ENCODE measurements at places on chromosomes 3 and 15. TPM values are rescaled to one million over a fixed set of nuclear protein-coding genes. Genes with fewer than 3 reads are reported as not detected.

DNA sequence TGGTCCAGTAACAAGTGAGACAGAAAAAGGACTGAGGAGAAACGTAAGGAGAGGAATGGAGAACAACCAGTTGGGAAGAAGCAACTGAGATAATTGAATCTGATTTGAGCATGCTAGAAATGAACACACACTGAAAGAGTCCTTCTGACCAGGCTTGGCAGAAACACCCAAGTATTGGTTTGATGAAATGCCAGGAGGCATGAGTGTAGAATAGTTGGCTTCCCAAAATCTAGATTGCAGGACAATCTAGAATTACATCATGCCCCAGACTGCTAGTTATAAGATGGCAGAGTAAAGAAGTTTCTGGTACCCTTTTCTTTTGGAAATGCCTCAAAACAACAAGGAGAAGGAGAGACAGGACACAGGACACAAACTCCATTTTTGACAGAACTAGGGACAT, 189.7 kb upstream of the STT3B start:
- DNase-seq: no peak

GRCh38 chr3:153285194-153285641, 123.2 kb downstream of the RAP2B start:
- no peak for DNase-seq

Gene ERICH6
- total RNA-seq: not detected

DNA sequence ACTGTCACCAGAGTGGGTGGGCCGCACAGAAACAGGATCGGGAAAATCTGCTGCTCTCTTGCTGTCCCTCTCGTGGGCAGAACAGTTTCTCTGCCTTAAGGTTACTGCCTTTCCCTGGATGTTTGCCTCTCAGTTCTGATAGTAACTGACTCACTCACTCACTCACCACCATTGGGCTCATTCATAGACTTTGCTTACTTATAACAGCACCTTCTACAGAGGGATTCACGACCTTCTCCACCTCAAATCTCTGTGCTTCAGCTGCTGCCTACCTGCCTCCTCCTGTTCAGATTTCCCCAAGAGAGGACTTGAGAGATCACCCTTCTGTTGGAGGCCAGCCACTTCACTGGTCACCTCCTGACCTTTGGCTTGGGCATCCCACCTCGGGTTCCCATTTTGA, 147.7 kb upstream of the ICE2 start:
- DNase-seq: no peak

Gene CEP19
- total RNA-seq: 1.9 TPM

DNA sequence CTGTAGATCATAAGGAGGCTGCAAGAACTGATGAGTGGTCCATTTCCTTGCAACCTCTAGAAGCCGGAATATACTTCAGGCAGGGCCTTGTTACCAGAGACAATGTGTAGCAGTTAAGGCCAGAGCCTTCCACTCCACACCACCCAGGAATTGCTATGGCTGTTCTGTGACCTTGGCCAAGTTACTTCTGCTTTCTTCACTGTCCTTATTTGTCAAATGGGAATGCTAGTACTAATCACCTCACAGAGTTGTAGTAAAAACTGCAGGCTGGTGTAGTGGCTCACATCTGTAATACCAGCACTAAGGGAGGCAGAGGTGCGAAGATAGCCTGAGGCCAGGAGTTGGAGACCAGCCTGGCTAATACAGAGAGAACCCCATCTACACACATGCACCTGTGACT, 28.7 kb upstream of the RPN1 start:
- no peak for DNase-seq

DNA sequence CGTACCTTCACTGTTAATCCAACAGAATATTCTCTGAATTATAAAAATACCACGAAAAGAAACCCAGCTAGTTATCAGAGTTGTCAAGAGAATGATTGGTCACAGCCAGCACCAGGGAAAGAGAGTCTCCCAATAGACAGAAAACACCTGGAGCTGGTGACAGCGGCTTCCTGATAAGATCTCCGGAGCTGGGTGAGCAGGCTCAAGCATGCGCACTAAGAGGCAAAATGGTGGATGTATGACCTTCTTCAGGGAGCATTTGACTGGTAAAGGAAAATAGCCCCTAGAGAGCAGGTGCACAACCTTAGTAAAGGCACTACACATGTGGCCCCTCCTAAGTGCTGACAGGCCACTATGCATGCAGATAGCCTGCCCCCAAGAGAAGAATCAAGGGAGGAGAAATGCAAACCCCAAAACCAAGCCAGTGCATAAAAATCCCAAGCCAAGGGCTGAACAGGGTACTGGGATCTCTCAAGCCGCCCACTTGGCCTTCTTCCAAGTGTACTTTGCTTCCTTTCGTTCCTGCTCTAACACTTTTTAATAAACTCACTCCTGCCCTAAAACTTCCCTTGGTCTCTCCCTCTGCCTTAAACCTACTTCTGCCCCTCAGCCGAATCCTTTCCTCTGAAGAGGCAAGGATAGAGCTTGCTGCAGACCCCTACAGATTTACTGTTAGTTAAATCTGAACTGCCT, 93.2 kb downstream of the UACA start:
- no peak for DNase-seq

Gene UBA7
- total RNA-seq: 23.1 TPM

Gene SAMMSON
- not detected for total RNA-seq

Gene VEPH1
- 0.41 TPM for total RNA-seq

Gene AGBL1
- total RNA-seq: not detected

DNA sequence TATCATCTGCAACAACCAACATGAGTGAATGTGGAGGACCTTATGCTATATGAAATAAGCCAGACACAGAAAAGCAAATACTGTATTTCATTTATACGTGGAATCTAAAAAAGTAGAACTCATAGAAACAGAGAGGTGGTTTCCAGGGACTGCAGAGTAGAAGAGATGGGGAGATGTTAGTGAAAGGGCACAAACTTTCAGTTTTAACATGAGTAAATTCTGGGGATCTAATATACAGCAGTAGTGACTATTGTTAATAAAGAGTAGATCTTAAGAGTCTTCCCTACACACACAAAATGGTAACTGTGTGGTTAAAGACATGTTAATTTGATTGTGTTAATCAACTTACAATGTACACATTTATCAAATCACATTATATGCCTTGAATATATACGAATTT, 20.9 kb upstream of the MELTF start:
- no peak for DNase-seq

Gene AP3B2
- 0.54 TPM for total RNA-seq

GRCh38 chr15:100385300-100386050, 43.7 kb upstream of the ADAMTS17 start:
- no peak for DNase-seq

DNA sequence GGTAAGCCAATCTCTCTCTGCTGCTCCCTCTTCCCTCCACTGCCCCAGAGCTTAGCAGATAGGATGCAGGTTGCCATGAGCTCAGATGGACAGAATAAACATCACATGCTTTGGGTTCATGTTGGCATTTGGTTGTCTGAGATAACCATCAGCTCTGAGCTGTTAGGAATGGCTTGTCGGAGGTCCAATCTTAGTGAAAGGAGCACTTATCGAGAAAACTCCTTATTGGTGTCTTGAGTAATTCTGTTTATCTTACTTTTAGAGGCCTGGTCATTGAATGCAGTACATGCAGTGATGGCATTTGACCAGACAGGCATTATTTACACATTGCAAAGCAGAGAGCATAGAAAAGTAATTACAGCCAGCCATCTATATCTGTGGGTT, 99.7 kb downstream of the CEMIP start:
- no peak for DNase-seq

DNA sequence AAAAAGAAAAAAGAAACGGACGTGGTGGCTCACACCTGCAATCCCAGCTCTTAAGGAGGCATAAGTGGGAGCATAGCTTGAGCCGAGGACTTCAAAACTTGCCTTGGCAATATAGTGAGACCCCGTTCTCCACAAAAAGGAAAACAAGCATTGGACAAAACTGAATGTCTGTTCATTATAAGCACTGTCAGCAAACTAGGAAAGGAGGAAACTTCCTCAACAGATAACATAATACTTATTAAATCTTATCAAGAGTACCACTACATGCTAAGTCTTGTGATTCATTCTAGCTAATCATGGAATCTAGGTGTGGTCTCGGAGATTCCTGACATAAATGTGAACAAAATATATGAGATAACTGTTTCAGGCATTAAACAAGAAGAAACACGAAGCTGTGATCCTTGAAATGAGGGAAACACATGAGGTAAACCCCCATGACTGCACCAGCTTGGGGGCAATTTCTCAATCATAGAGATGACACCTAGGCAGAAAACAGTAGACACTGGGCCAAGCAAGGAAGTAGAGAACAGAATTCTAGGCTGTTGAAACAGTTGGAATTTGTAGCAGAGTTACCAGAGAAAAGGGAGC, 33.3 kb downstream of the TRPM7 start:
- DNase-seq: no peak

Gene ANKRD63
- 0.92 TPM for total RNA-seq

DNA sequence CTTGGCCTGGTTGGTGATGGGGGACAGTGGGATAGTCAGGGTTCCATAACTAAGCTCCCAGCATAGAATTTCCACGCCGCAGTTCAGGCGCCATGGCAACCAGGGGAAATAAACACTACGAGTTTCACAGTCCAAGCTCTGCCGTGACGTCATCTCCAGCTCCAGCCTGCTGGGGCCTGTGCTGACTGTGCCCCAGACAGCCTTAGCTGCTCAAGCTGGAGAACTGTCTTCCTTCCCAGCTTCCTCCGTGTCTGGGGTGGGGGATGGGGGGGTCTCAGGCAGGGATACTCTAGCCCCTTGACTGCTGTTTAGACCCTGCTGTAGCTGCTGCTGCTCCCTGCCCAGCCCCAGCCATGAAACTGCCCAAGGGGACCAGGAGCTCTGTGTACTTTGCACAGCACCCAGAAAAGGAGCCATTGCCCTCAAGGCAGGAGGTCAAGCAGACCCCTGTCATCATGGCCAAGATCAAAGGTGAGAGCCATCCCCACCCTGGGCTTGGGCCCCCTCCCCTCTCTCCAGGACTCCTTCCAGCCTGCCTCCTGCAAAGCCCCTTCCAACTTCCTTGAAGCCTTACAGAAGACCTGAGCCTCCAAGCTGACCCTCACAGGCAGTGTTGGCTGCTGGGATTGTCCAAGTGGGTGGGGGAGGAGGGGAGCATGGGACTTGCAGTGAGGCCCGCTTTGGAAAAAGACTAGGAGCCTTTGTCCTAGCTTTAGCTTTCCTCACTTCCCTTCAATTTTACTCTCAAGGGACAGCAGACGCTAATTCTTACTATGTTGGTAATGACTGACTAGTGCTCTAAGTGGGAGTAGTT, 11.4 kb upstream of the CSPG4 start:
- DNase-seq: peak; percentile 94

Gene STRIT1
- total RNA-seq: 0.84 TPM

DNA sequence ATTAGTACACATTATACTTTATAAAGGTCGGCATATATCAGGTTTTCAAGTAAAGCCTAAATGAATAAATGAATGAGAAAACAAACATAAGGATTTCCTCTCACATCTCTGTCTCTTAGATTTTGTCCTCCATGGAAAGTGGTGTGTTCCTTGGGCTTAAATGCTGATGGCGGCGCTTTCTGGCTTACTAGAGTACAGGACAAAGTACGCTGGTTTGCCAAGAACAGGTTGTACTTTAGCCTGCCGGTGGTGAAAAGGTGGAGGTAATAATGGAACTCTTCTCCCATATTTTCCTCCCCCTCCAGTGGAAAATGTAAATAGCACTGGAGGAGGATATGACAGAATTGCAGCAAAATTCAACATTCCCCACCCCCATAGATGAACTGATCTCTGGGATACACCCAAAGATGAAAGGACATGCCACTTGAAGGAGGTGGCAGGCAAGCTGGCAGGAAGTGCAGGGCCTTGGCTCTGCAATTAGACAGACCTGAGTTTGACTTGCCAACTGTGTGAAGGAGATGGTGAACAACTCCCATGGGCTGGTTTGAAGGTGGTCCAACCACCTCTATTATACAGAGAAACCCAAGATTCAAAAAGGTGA, 29.3 kb downstream of the CEP152 start:
- no peak for DNase-seq

- no peak for DNase-seq
These were observed 50.4 kb upstream of the PCSK6 start for GRCh38 chr15:101539930-101540329.

DNA sequence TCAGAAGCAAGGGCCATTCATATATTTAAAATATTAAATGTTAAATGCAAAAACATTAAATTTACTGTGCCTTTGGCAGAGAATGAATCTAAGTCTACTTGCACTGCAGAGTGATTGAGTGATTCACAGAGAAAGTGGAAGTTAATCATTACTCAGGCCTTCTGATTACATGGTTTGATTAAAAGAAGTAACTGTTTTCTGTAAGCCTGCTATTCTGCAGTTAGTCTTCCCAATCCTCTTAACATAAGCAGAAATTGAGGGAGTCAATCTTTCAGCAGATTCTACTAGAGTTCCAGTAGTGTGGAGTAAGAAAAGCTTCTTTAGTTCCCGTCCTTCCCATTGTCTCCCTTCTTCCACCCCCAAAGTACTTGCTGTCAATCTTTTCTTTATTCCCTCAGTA, 1.5 kb downstream of the NLGN1 start:
- DNase-seq: no peak

DNA sequence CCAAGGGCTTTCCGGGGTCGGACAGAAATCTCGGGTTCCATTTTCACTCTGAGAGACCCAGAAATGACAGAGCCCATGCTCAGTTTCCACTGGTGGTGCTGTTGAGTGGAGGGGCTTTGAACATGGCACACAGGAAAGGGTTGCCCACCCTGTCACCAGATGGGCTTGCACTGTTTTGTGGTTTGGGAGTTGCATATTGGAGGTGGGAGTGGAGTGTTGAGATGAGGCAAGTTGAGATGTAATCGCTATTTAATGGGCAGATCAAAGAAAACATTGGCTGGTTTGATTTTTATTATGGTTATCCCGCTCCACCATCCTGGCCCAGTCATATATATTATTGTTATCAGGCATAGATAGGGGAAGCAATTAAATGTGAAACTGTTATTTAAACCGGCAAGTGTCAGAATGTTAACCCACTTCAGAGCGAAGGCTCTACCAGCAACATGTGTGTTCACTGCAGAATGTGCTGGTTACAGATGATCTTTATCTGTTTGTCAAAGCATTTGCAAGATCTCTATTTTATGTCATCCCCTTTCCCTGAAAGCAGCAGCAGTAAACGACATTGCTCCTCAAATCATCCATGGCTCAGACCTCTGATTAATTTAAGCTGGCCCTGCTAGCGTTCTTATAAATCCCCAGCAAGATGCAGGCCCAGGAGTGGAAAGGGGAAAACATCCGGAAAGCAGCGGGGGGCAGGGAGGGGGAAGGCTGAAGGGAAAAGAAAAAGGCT, 58.3 kb upstream of the TSEN2 start:
- no peak for DNase-seq

DNA sequence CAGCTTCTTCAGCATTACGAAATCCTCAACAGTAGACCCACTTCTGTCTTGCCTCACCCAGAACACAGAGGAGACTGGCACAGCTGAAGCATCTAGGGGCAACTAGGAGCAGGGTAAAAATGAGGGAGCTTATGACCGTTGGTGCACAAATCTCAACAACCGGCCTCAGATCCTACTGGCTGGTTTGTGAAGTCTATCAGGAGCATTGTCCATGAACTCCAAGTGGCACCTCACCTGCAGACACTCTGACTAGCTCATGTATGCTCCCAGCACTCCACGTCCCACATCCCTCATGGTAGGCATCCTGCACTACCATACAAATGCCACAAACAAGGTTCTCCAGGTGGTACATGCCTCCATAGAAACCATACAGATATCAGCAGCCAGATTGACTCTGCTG, 163.1 kb downstream of the TLE3 start:
- DNase-seq: peak; percentile 17

Gene DPH3
- total RNA-seq: 20.5 TPM

Gene ADIPOQ
- 19.3 TPM for total RNA-seq

Gene NR1I2
- not detected for total RNA-seq

All from Right ventricle myocardium inferior (tissue), 1 donor.